ENCODE measurements at places on chromosomes 11 and 22.

DNA sequence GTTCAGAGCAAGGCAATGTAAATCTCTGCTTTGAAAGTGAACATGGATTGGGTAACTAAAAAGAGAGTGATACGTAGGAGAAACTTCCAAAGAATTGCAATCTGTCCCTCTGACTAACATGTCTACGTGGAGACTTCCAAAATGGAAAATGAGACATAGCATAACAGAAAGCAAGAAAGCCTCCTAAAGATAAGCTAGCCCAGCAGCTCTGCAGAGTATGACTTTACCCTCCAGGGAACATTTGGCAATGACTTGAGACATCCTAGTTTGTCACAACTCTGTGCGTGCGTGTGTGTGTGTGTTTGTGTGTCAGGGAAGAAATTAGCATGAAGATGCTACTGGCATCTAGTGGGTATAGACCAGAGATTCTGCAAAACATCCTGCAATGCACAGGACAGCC lies 817.4 kb downstream of the NTM start:
- no peak for DNase-seq

- DNase-seq: no peak
These were observed 378.9 kb upstream of the ANO3 start for GRCh38 chr11:25953006-25953405.

DNA sequence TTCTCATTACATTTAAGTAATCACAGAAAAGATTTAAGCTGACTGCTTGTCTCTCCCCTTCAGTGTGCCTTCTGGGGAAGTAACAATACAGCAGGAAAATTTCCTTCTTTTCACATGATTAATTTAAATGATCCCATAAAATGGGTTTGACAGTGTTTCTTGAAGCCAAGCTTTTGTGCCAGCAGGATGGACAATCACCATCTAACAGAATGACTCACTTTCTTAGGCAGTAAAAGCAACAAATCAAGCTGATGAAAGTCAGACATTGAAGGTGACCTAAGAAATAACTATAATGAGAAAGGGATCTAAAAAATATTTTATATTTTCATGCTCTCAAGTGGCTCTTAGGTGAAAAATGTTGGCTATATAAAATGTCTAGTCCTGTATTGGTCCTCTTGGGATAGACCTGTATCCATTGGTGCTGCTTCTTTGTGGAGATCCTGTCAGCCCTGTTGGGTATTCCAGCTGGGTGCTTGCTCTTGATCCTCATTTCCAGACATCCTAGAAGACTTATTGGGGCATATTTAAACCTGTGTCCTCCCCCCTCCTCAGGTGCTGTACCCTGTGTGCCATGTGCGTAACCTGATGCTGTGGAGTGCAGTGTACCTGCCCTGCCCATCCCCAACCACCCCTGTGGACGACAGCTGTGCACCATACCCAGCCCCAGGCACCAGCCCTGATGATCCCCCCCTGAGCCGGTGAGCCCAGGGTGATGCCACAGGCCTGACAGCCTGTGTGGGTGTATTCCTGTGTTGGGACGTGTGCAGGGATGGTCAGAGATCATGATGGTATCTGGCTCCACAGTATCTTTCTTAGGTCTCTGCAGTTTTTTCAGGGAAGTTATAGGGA lies 62.7 kb upstream of the HORMAD2 start:
- no peak for DNase-seq

DNA sequence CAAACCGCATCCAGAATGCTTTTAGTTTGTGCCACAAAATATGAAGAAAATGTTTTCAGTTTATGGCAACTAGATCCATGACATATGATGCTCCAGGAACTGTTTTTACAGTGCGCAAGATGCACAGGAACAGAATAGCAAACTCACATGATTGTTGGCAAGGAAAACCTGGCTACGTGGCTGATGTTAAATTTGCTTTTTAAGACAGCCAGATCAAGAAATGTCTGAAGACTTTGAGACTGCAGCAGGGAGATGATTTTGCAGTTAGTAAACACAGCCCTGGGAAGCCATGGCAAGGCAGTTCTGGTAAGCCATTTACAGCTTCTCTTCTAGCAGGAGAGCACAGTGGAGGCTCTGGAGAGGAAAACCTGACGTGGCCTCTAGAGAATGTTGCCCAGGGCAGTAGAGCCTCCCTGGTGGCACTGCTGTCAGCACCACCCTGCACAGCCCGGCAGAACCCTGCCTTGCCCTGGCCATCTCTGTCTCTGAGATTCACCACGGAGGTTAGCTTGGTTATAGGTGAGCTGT lies 69.8 kb upstream of the TNRC6B start:
- peak; percentile 26 for DNase-seq

DNA sequence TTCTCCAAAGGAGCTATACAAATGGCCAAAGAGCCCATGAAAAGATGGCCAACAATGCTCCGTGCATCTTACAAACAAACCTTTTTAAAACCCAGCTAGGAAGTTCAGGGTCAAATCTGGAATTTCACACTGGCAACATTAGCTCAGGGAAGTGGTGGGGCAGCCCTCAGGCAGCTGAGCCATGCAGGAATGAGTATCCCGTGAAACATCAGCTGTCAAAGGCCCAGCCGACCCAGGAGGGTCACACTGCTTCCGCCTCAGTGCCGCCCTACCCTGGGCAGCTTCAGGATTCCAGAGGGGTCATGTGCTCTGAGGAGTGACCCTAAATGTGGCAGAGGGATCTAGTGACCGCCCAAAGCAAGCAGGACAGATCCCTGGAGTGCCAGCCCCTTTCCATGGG lies 73.4 kb downstream of the LINC01488 start:
- no peak for DNase-seq

- DNase-seq: no peak
These were observed 10.6 kb downstream of the PITPNM1 start for GRCh38 chr11:67494371-67495233.

GRCh38 chr22:37049224-37049623 lies 2.3 kb upstream of the KCTD17 start:
- DNase-seq: no peak

GRCh38 chr11:123235117-123235655 lies 40.1 kb upstream of the CLMP start:
- DNase-seq: peak; percentile 30

GRCh38 chr11:2300290-2300935 lies 1.3 kb downstream of the C11orf21 start:
- no peak for DNase-seq
